ENCODE measurements at places on chromosomes 3 and 15.
A peak's percentile ranks its signal among the peaks of the same experiment; 100 is the strongest.

DNA sequence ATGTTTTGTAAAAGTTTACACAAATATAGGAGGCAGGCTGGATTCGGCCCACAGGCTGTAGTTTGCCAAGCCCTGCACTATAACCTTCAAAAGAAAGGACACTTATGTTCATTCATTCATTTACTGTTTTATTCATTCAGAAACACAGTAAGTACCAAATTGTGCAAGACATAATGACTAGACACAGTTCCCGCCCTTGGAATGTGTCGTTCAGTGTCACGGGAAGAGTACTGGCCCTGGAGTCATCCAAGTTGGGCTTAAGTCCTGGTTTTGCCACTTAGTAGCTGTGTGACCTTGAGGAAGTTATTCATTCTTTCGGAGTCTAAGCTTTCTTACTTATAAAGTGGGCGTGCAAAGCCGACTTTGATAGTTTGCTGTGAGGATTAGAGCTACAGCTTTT lies 22.0 kb downstream of the COLQ start:
- DNase-seq: no peak

- DNase-seq: no peak
Observed at GRCh38 chr3:133973249-133973980, 56.3 kb downstream of the SLCO2A1 start.

DNA sequence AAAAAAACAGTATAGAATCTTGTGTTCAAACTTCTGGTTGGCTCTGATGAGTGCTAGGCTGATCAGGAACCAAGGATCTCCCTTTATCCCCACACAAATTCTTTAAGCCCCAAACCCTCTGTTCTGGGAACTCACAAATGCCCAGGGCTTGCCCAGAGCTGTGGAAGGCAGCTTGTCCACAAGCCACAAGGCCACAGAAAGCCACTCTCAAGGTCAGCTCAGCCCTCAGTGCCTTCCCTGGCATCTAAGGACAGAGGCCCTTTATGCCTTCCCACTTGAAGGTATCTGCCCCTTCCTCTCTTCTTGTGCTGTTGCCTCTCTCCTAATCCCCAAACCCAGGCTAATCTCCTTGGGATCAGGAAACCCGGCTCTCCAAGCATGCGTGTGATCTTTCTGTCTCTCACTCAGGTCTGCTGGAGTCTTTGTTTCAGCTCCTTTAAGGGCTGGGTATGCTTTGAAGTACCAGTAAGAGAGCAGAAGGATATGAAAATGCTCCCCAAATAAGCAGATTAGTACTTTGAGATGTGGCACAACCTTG lies 145.0 kb upstream of the TRIM42 start:
- no peak for DNase-seq

GRCh38 chr3:150035301-150035779 lies 64.6 kb upstream of the PFN2 start:
- DNase-seq: no peak

DNA sequence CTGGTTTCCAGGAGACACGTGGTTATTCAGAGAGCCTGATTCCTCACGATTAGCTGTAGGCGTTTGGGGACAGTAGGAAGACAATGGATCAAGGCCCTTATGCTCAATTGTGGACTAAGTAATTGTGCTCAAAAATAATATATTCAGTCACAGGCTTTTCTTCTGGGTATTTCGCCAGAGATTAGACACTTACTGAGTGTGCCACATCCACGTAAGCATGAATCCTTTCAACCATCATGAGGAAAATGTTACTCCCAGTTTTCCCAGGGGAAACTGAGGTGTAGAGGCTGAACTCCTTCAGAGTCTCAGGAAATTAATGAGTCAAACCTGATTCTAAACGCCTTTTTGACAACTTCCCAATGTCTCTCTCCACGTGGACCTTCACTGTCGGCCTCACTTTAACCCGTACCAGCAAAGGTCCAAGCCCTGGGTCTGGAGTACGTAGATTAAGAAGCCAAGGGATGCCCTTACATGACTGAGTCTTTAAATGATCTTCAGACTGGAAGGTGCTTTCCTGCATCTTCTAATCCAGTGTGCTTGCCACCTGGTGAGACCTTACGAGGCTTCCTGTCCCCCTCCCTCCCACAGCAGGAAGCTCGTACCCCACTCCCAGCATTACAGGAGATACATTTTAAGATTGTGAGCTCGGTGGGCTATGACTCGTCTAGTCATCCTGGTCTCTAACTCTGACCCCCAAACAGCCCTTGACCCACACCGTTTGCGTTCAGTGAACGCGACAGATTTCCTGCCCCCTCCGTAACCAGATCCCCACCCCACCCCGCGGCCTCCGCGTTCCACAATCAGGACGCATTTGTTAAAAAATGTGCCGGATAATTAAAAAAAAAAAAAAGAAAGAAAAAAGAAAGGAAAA lies 1.7 kb downstream of the PKM start:
- peak; percentile 19 for DNase-seq

DNA sequence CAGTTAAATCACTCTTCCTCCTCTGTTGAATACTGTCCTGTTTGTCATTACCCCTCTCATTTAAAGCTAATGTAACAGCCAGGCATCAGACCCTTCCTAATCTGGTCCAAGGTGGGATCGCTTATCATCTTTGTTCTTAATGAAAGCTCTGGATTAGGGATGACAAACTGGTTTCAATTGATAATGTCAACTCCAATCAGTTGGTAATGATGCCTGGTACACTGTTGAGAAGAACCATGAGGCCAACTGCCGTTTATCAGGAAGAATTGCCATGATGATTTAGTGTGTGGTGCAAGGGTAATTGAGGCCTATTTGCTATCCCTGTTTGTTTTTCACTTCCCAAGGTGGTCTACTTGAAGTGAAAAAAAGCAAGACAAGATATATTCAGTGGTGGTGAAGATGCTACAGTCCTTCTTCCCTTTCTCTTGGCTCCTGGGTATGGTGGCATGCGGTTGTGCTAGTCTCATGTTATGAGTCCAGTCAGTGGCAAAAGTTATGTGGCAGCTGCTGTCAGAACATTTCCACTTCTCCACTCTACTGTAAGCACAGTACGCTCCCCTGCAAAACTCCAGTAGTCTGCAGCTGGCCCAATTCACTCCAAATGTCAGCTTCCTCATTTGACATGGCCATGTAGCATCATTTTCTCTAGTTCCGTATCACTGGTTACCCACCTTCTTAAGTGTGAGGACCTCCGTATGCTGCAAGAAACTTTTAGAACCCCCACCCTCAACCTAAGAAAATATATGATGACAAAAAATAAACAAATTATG lies 72.5 kb downstream of the MORC1 start:
- no peak for DNase-seq

DNA sequence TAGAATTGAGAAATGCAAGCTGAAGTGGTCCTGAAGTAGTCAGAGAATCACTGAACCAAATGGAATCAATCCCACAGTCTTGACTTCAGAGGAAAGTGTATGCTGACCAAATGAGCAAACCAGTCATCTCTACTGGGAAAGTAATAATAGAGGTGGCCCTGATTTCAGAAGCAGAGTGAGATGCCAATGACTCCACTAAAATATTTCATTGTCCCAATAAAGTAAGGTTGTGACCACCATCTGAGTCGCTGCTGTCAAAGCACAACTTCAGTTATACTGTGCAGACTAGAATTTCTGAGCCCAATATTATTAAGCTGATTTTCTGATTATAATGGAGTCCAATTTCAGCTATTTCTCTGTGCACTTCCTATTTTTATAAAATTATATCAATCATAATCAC lies 334.4 kb upstream of the THBS1 start:
- DNase-seq: no peak

DNA sequence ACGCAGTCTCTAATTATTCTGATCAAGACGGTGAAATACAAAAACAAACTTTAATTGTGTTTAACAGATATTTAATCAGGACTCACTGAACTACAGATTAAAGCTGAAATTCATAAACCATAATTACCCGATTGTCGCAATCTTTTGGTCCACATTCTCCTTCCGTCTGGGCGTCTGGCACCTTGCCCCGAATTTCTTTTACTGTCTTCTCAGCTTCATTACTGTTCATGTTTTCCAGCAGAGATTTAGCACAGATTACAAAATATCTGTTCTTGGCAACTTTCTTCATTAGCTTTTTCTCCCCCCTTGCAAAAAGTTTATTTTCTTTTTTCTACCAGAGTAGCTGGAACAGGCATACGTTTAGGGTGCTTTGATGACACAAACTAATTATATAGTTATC lies 271.4 kb downstream of the TIGIT start:
- no peak for DNase-seq

DNA sequence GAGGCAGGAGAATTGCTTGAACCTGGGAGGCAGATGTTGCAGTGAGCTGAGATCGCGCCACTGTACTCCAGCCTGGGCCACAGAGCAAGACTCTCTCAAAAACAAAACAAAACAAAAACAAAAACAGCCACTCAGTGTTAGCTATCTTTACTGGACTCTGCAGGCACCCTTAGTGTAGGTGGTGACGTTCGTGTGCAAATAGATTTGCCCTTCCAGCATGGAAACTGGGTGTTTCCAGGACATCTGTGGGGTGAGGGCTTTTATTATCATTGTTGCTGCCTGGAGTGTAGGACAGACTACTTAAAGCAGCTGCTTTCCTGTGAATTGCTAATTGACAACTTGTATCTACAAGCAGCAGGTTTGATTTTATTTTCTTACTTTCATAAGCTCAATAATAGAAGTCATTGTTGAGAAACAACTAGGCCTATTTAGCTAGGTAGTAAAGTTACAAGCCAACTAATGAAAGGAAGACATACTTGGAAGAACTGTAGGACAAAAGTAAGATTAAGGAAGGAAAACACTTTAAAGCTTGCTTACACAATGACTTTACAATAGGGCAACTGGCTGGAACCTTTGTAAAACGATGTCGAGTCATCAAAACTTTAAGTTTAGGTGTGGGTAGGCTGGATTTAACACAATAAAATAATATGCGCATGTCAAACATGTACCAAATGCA lies 25.4 kb upstream of the SPPL2A start:
- no peak for DNase-seq

DNA sequence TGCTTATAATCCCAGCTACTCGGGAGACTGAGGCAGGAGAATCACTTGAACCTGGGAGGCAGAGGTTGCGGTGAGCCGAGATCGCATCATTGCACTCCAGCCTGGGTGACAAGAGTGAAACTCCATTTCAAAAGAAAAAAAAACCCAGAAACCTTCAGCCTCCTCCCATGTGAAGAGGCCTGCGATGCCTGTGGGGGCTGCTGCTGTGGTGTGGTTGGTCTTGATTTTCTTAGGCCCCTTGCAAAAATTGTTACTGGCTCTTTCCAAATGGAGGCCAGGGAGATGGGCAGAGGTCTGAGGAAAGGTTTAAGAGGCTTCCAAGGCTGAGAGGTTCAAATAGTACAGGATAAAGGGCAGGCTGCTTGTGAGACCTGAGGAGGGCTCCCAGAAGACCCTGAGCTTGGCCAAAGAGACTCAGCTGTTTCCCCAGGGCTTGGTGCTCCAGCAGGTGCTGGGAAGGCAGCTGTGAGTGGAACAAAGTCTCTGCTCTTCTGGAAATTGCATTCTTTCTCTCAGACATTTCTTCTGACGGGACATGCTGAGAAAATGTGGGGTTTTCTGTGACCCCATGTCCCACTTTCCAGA lies 18.4 kb downstream of the GCSAM start:
- no peak for DNase-seq

GRCh38 chr15:97425596-97425995 lies 534.9 kb upstream of the ARRDC4 start:
- no peak for DNase-seq

GRCh38 chr3:22236490-22237270 lies 485.7 kb upstream of the ZNF385D start:
- DNase-seq: no peak

GRCh38 chr3:10268930-10269329 lies 20.7 kb downstream of the TATDN2 start:
- no peak for DNase-seq

GRCh38 chr15:29611057-29611456 lies 211.2 kb downstream of the TJP1 start:
- DNase-seq: no peak

DNA sequence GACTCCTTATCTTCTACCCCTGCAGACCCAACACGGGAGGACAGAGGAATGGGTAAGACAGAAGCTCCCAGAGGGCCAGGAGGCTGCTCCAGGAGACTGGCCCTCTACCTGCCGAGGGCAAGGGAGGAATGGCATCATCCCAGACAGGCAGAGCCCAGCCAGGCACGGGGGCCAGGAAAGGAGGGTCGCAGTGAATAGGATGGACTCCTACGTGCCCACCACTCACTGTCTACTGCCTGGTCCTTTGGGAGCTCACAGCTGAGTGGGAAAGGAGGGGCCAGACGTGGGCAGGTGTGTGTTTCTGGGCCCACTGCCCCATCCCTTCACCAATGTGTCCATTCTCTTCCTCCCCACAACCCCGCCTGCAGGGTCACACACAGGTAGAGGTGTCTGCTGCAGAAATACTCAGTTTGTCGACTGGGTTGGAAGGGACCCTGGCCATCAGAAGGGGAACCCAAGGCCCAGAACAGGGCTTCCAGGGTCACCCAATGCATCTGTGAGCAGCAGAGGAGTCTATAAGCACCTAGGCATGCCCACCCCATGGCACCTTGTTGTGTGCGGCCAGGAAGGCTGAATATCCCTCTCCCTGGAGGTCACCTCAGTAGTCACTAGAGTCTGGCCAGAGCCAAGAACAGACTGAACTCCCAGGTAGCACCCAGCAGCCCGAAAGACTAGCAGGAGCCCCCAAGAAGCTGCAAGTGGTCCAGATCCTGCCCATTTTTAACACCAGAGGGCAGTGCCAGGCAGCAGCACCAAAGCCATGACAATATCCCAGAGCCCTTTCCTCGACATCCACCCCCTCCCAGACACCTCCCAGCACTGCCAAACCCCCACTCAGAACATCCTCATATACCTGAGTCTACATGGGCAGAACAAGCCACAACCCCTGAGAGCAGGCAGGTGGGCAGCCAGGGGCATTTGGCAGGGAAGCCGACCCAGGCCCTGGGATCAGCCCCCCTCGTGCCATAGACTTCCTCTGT lies 24.0 kb downstream of the TKT start:
- no peak for DNase-seq

DNA sequence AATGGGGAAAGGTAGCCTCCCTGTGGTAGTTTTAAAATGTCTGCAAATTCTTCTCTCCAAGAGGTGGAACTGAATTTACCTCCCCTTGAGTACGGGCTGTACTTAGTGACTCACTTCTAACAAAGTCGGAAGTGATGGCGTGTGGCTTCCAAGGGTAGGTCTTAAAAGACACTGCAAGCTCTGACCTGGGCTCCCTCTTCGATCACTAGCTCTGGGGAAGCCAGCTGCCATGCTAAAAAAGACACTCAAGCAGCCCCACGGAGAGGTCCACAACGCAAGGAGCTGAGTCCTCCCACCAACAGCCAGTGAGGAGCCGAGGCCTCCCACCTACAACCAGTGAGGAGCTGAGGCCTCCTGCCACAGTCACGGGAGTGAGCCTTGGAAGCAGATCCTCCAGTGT lies 122.0 kb upstream of the HACD2 start:
- DNase-seq: no peak

GRCh38 chr15:31840849-31841476 lies 189.4 kb upstream of the CHRNA7 start:
- DNase-seq: no peak

Data from activated T-cell treated with anti-CD3 and anti-CD28 coated beads for 48 hours (primary cell).